Uterus (tissue), 4 donors: ENCODE measurements at places on chromosomes 3 and 15.

DNA sequence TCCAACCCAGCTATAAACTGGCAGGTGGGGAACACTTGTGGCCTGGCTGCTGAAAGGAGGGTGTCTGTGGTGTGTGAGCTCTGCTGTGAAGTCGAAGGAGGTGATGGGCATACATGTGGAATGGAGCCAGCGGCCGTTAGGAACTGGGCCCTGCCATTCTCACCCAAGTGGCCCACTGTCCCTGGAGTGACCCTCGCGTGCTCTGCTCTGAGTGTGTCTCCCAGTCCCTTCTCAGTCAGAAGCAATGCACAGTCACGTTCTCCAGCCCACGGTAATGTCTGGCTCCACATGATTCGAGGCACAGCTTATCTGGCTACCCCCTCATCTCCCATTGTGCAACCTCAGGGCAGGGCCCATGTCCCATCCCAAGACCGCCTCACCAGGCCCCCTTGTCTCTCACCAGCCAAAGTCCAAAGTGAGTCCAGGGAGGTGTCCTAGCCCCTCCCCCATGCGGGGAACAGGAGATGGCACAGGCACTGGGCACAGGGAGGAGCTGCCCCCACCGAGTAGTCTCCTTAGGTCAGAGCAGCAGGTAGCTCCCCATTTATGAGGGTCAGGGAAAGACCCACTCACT lies 62.9 kb downstream of the ZNF445 start:
- H3K27me3 ChIP-seq, result no peaks in the 10 kb centered on the region
- no peaks in the 10 kb centered on the region for H3K36me3 ChIP-seq
- no peak overlapping the region for H3K27ac ChIP-seq
- no peak overlapping the region for H3K4me3 ChIP-seq

DNA sequence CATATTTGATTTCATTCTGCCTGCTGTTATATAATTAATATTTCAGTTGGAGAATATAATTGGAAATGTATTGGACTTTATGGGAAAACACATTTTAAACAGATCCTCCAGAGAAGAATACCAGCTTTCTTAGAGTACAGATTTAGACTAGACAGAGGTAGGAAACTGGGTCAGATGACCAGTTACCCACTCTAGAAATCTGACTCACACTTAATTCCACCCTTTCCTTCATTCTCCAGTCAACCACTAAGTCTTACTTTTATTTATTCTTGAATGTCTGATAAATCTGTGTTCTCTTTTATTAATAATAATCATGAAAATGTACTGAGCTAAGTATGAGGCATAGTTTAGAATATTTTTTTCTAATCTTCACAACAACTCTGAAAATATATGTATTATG lies 110.7 kb downstream of the LRRC49 start:
- no peaks in the 10 kb centered on the region for H3K36me3 ChIP-seq
- no peak overlapping the region for H3K27ac ChIP-seq
- no peak overlapping the region for H3K4me3 ChIP-seq
- no peak for DNase-seq

DNA sequence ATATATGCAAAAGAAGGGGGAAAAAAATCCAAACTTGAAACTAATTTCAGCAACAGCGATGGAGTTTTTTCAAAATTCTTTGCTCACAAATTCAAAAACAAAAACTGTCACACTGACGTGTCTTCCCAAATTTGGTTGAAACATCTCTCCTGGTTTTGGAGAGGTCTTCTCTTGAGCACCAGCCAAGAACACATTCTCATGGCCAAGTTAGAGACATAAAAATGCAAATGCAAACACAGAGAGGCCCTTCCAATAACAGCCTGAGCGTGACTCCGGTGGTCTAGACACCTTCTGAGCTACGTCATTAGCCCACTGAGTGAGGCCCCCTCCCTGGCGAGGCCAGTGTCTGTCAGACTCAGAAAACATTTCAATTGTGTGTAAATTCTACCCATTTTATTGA lies 436.0 kb upstream of the PROK2 start:
- no peaks in the 10 kb centered on the region for H3K4me1 ChIP-seq
- DNase-seq, result no peak
- no peak overlapping the region for H3K4me3 ChIP-seq
- no peaks in the 10 kb centered on the region for H3K36me3 ChIP-seq

DNA sequence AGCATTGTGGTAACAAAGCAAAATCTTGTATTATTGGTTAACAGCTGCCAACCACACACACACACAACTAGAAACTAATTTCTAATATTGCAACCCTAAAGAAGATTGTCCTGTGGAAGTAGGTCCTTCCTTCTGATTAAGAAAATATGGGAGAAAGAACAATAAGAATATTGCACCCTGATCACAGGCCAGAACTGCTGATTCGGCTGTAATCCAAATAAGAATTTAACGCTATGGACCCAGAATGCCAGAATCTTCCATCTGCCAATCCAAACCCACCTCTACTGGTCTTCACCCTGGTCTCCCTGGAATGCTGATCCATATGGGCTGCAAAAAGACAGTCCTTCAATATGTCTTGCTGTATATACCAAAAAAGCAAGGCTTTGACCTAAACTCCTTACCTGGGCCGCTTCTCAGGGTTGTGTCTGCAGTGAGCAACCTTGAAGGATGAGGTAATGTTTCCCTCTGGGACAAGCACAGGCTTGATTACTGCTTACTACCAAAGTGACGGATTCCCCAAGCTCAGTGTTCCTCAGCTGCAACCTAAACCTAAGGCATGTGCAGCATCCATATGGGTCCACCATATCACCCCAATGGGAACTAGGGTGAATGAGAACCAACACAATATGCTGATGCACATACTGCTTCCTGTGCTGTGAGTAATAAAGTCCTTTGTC lies 8.0 kb downstream of the CCDC14 start:
- H3K27me3 ChIP-seq, result no peaks in the 10 kb centered on the region
- H3K4me1 ChIP-seq, result no peaks in the 10 kb centered on the region
- H3K4me3 ChIP-seq, result no peak overlapping the region
- H3K36me3 ChIP-seq, result no peaks in the 10 kb centered on the region
- no peak overlapping the region for H3K27ac ChIP-seq

DNA sequence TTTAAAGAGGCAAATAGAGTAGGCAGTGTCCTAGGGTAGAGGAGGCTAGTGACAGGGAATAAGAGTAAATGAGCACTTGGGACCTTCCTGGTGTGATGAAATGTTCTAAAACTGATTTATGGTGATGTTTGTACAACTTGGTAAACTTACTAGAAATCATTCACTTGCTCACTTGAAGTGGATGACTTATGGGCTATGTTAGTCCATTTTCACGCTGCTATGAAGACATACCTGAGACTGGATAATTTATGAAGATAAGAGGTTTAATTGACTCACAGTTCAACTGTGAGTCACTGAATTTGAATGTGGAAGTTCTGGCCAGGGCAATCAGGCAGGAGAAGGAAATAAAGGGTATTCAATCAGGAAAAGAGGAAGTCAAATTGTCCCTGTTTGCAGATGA lies 31.7 kb upstream of the DHX36 start:
- H3K36me3 ChIP-seq, result no peaks in the 10 kb centered on the region
- H3K27ac ChIP-seq, result no peak overlapping the region
- H3K4me1 ChIP-seq, result no peaks in the 10 kb centered on the region

DNA sequence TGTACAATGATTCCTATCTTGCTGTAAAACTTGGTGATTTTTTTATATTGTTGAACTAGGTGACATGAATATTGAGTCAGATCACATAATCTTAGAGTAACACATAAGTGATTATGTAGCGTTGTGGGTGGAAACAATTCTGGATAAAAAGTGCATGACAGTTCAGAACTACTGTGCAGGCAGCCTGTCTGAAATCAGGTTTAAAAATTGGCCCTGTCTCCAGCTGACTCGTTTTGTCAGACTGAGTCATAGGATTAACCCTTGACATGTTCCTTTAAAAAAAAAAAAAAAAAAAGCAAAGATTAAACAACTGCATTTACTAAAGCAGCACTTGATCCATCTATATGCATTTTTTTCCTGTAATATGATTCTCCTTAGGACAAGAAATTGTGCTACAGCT lies 160.0 kb upstream of the CGNL1 start:
- no peaks in the 10 kb centered on the region for H3K36me3 ChIP-seq
- H3K4me1 ChIP-seq, result peaks cover 31% of the 10 kb centered on the region
- no peaks in the 10 kb centered on the region for H3K27me3 ChIP-seq
- H3K27ac ChIP-seq, result no peak overlapping the region
- DNase-seq, result no peak

- H3K36me3 ChIP-seq, result no peaks in the 10 kb centered on the region
- no peak overlapping the region for H3K4me3 ChIP-seq
- no peak overlapping the region for H3K27ac ChIP-seq
- no peaks in the 10 kb centered on the region for H3K4me1 ChIP-seq
- H3K27me3 ChIP-seq, result no peaks in the 10 kb centered on the region
These were observed 88.7 kb downstream of the GABRG3 start for GRCh38 chr15:27059610-27060202.

- DNase-seq, result no peak
- no peaks in the 10 kb centered on the region for H3K36me3 ChIP-seq
- no peaks in the 10 kb centered on the region for H3K4me1 ChIP-seq
- no peaks in the 10 kb centered on the region for H3K27me3 ChIP-seq
These were observed 422.7 kb upstream of the CFAP20DC start for GRCh38 chr3:59472541-59472940.

DNA sequence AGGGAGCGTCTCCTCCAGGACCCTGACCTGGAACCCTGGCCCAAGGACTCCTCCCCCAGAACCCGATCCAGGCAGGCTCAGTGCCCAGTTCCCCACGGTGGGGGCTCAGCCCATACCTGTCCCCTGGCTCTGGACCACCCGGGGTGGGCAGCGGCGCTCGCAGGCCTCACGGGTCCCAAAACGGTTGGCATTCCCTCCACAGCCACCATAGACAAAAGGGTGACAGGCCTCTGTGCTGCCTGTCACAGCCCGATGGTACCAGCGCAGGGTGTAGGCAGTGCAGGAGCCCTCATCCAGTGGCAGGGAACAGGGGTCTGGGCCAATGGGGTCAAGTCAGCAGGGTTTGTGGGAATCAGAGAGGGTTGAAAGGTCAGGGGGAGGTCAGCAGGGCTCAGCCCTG lies 1.1 kb upstream of the UCN2 start:
- no peaks in the 10 kb centered on the region for H3K4me1 ChIP-seq
- H3K36me3 ChIP-seq, result no peaks in the 10 kb centered on the region
- H3K27ac ChIP-seq, result no peak overlapping the region
- H3K27me3 ChIP-seq, result no peaks in the 10 kb centered on the region

DNA sequence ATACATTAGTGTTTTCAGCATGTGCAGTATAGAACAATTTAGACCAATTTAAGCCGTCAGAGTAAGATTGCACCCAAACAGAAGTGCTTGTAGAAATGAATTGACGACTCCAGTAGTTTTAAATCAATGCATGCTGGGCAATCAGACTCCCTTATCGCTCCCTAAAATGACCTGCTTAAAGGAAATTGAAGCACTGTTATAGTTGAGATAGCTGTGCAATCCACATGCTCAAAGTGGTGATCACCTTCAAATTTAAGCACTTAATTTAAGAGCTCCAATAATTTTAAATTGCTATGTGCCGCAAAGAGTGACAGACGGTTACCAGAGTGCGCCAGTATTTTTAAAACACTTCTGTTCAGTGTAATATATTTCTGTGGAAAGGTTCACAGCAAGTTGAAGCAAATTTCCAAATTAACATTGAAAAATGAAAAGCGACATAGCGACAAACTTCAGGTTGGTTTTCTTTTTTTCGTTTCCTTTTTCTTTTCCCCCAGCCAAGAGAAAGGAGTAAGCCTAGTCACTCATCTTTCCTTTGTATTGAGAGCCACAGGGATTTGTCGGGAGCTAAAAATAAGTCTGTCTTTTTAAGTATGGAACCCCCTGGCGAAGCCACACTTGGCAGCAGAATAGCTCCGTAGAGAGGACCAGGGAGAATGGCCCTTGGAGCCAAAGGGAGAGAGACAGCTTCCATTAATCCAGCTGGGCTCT lies 436.4 kb upstream of the RBMS3 start:
- no peak for DNase-seq
- H3K27ac ChIP-seq, result no peak overlapping the region
- H3K36me3 ChIP-seq, result no peaks in the 10 kb centered on the region
- H3K4me1 ChIP-seq, result no peaks in the 10 kb centered on the region

DNA sequence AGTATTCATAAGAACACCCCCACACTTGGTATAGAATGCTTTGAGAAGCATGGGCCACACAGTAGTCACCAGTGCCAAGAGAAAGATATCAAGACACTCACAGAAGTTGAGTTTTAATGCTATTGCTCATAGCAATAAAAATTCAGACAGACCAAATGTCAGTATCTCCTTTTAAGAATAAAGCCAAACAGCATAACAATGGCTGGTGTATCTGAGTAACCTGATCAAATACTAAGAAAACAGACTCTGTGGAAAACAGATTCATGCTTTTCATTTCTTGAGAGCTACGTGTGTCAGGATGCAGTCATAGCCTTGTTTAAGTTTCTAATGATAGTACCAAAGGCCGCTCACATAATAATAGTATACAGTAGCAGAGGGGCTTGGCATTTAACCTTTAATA lies 778.5 kb downstream of the MECOM start:
- H3K4me1 ChIP-seq, result peaks cover 4% of the 10 kb centered on the region
- no peaks in the 10 kb centered on the region for H3K27me3 ChIP-seq
- H3K4me3 ChIP-seq, result no peak overlapping the region
- no peak for DNase-seq

- H3K4me3 ChIP-seq, result no peak overlapping the region
- DNase-seq, result no peak
- H3K27me3 ChIP-seq, result no peaks in the 10 kb centered on the region
- no peak overlapping the region for H3K27ac ChIP-seq
- H3K36me3 ChIP-seq, result no peaks in the 10 kb centered on the region
- H3K4me1 ChIP-seq, result no peaks in the 10 kb centered on the region
These were observed 26.9 kb downstream of the TNK2 start for GRCh38 chr3:195881276-195881988.

- no peaks in the 10 kb centered on the region for H3K36me3 ChIP-seq
- H3K4me1 ChIP-seq, result no peaks in the 10 kb centered on the region
- no peaks in the 10 kb centered on the region for H3K27me3 ChIP-seq
- H3K27ac ChIP-seq, result no peak overlapping the region
These were observed 35.9 kb upstream of the TMEM115 start for GRCh38 chr3:50395070-50395860.

GRCh38 chr3:193704431-193704830 lies 111.4 kb downstream of the OPA1 start:
- no peak overlapping the region for H3K4me3 ChIP-seq
- H3K27me3 ChIP-seq, result no peaks in the 10 kb centered on the region
- no peak for DNase-seq
- H3K36me3 ChIP-seq, result no peaks in the 10 kb centered on the region
- H3K4me1 ChIP-seq, result no peaks in the 10 kb centered on the region

DNA sequence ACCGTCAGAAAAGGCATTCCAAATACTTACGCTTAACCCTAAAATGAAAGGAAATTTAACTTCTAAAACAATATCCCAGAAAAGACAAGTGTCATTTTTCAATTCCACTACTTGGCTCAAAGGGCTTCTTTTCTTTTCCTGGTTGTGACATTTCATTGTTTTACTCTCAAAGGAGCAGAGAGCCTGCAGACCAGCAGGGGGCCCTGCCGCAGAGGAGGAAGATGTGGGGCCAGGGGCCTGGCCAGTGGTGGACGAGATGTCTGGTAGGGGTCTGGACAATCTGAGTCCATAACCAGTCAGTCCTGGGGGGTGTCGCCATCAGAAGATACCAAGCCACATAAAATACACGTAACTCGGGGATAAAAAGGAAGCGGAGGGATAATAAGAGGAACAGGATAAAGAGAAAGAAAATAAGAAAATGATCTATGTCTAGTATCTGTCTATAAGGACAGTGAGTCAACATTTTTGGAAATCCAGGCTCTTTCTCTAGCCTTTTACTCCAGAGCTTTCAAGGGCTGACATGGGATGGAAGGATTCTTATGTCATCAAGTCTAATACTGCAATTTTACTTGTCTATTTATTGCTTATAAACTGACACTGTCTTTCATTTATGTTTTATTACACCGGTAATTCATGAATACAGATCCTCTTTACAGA lies 54.2 kb upstream of the ARHGEF3 start:
- no peaks in the 10 kb centered on the region for H3K36me3 ChIP-seq
- H3K4me1 ChIP-seq, result no peaks in the 10 kb centered on the region
- no peaks in the 10 kb centered on the region for H3K27me3 ChIP-seq
- peak; percentile 35 for DNase-seq
- peak overlapping the region; percentile 66 for H3K27ac ChIP-seq
